ENCODE measurements at places on chromosomes 12 and 14.

DNA sequence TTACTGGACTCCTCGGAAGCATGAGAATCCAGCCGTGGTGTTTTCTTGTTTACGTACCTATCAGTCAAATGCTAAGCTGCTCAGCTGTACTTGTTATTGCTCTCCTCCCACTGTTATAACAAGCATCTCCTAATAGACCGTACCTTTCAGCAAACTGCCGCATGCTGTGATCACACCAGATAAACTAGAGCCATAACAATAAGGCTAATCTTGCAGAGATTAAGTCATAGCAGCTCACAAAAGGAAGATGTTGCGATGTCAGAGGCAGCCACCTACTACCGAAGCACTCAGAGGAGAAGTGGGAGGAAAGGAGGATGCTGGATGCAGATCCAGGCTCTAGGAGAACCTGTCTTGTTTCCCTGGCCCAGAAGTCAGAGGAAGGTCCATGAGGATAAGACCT is 196.0 kb downstream of the GALC start:
- no peak for DNase-seq

DNA sequence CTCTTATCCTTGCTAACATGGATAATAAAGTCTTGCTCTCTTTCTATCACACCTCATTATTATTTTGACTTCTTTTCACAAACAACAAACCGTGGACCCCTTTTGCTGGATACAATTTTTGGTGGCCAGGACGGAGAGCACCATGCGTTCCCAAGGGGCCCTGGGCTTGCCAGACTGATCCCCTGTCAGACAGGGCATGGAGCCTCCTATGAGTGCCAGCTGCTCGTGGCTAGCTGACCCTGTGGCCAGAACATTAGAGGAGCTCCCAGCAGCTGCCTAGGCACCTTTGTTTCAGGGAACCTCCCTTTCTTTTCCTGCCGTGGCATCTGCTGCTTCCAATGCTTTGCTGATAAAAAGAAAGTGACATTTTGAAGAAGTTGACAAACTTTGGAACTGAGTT is 12.5 kb upstream of the CAND1 start:
- DNase-seq, result no peak

DNA sequence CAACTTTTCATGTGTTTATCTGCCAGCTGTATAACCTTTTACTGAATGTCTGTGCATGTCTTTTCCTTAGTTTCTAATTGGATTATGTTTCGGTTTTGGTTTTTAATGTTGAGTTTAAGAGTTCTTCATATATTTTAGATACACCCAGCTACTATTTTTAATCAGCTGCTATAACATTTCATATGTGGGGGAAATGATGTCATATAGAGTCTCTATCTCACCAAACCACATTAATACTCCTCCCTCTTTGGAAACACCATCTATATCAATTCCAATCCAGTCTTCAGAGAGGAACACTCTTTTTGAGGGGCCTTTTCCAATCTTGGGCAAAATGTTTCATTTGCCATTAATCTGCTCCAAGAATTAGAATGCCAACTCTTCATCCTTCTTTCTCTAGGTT is 28.5 kb upstream of the GCH1 start:
- DNase-seq, result no peak

- no peak for DNase-seq
Measured at GRCh38 chr12:108567406-108568337, 5.3 kb downstream of the ISCU start.

- no peak for DNase-seq
Measured at GRCh38 chr14:88829685-88830302, 5.3 kb downstream of the TTC8 start.

DNA sequence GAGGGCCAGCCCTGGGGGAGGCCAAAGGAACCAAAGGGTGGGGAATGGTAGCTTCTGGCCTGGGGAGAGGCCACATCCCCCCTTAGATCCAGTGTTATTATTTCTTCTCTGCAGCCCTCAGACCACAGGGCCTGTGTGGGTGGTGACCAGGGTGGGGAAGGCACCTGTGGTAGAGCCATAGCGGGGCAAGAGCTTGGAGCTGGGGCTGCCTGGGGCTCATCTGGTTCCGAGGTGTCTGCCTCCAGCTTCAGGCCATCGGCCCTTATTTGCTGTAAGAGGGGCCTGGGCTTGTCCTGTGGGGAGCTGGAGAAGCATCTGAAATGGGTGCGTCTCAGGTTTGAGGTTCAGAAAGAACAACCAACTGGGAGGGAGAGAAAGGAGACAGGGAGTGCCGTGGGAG is 2.1 kb upstream of the B3GNT4 start:
- DNase-seq, result no peak

GRCh38 chr14:36517242-36518030 is 2.6 kb downstream of the NKX2-1 start:
- DNase-seq, result no peak

GRCh38 chr14:70140614-70141013 is 48.1 kb downstream of the SLC8A3 start:
- no peak for DNase-seq

DNA sequence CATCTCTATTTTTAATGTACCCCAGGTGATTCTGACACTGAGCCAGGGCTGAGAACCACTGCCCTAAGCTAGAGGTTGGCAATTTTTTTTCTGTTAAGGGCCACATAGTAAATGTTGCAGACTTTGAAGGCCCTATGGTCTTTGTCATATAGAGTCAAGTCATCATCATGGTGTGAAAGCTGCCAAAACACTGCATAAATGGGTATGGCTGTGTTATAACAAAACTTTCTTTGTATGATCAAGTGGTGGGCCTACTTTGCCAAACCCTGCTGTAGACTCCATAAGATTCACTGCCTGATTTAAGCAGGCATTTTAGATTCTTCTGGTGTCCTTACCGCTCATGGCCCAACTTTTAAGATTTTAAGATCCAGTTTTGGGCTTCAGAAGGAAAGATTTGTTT is 76.8 kb downstream of the CLMN start:
- DNase-seq, result no peak

Data from stimulated activated CD8-positive, alpha-beta memory T cell treated with anti-CD3 and anti-CD28 coated beads, Interleukin-4, amount 100 ng/mL, for 1 hour (primary cell).